Activated CD4-positive, alpha-beta memory T cell treated with anti-CD3 and anti-CD28 coated beads for 36 hours (primary cell): ENCODE measurements at places on chromosomes 5 and 9. TPM values are rescaled to one million over a fixed set of nuclear protein-coding genes. Genes with fewer than 3 reads are reported as not detected.

Gene ANKRD31
- 0.33 TPM for total RNA-seq

Gene KCNT1
- not detected for total RNA-seq

DNA sequence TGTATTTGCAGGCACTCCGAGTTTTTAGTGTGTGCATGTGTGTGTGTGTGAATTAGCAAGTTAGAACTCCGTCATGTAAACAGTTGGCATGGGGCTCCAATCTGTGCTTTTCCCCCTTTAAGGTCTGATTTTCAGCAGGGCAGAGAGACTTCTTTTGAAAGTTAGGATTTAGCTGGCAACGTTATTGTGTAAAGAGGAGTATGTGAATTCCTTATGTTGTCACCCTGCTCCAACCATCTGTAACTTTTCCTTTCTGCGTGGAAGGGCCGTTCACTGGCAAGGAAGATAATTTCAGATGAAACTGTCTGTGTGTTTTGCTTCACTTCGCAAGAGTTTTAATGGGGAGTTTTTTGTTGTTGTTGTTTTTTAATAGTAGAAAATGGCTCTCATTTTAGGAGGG is 332 bp downstream of the SGCD start:
- DNase-seq: no peak
- no peaks in the 10 kb centered on the region for H3K4me1 ChIP-seq
- no peak overlapping the region for H3K4me3 ChIP-seq
- peaks cover 9% of the 10 kb centered on the region for H3K27me3 ChIP-seq

DNA sequence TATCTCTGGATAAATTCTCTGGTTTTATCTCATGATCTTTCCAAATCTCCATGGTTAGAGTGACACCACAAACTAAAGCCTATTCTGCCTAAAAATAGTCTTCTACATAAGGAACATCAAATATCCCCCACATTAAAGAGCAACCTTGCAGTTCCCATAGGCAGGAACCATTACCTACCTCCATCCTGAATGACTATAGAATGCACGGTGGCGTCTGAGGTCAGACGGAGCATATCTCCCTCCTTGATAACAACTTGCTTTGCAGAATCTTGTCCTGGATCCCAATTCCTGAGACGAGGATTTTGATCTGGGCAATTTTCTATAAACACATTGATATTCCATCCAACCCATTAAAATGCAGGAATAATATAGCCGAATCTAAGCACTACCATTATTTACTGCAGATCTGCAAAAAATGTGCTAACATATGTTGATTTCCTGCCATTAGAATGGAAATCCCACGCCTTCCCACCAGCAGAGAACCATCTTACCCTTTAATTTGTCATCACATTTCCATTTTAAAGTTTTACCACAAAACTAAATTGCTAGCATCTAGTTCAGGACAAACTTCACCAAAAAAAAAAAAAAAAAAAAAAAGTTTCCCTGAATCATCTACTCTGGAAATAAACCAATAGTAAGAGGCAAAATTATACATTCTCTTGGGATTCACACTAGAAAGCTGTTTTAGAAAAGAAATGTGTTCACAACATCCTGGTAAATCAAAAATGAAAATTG is 22.1 kb downstream of the CEMIP2 start:
- no peak for DNase-seq
- H3K4me3 ChIP-seq: no peak overlapping the region
- no peak overlapping the region for H3K27ac ChIP-seq
- peaks cover 51% of the 10 kb centered on the region for H3K36me3 ChIP-seq
- no peaks in the 10 kb centered on the region for H3K27me3 ChIP-seq

DNA sequence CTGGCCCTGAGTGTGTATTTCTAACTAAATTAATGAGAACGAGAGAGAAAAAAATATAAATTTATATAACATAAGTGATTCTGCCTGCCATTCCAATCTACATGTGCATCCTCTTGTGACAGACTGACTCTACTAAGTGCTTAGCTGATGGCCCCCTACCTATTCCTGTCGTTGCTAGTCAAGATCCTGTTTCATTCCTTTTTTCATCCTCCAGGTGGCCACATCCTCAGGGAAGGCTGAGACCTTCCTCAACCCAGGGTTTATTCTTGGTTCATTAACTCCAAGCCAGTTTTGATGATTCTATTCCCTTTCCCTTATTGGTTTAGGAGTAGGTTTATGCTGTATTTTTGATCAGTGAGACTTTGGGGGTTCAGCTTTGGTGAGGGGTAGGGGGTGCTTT is 201.3 kb downstream of the C9orf152 start:
- no peak for DNase-seq
- H3K36me3 ChIP-seq: peaks cover 17% of the 10 kb centered on the region
- no peak overlapping the region for H3K4me3 ChIP-seq
- H3K27ac ChIP-seq: no peak overlapping the region

Gene CFAP157
- 0.10 TPM for total RNA-seq

Gene FBP2
- total RNA-seq: not detected

- H3K27me3 ChIP-seq: peaks cover 36% of the 10 kb centered on the region
- H3K4me3 ChIP-seq: no peak overlapping the region
- H3K27ac ChIP-seq: no peak overlapping the region
- no peak for DNase-seq
- H3K36me3 ChIP-seq: no peaks in the 10 kb centered on the region
- peaks cover under 1% of the 10 kb centered on the region for H3K4me1 ChIP-seq
These were observed 64.2 kb downstream of the DUSP1 start for GRCh38 chr5:172706796-172707195.

GRCh38 chr5:180141068-180141660 is 67.8 kb downstream of the RASGEF1C start:
- no peak overlapping the region for H3K27ac ChIP-seq
- DNase-seq: no peak
- H3K36me3 ChIP-seq: no peaks in the 10 kb centered on the region
- H3K4me3 ChIP-seq: no peak overlapping the region
- no peaks in the 10 kb centered on the region for H3K4me1 ChIP-seq

- DNase-seq: no peak
- H3K4me3 ChIP-seq: no peak overlapping the region
These were observed 5.5 kb downstream of the DNAJB5 start for GRCh38 chr9:34994900-34995669.

DNA sequence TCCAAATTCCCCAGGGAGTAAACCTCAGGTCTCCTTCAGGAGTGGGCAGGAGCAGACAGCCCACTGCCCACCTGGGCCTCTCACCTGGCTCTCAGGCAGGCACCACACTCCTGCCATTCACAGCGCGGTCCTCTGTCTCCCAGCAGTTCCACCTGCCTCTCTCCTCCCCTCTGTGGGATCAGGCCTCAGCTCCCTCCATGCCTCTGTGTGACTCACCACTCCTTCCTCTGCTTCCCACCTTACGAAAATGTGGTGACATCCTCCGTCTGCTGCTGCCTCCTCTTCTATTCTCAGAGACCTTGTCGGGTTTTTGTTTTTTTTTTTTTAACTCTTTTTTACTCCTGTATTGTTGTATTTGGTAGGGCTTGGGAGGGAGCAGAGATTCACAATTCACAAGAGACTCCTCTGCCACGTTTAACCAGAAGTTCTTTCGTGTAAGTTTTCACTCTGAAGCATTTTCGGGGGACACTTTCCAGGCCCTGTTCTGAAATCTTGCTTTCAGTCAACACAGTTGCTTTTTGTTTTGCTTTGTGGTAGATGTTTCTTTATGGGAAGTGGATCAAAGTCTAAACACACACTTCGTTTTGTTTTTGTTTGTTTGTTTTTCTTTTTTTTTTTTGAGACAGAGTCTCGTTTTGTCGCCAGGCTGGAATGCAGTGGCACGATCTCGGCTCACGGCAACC is 21.1 kb upstream of the CDKN2AIPNL start:
- peak overlapping the region; percentile 9 for H3K27ac ChIP-seq
- no peak for DNase-seq
- no peaks in the 10 kb centered on the region for H3K27me3 ChIP-seq
- H3K4me1 ChIP-seq: peaks cover 33% of the 10 kb centered on the region
- H3K36me3 ChIP-seq: no peaks in the 10 kb centered on the region
- H3K4me3 ChIP-seq: no peak overlapping the region

Gene WDR36
- total RNA-seq: 44.1 TPM

- no peak overlapping the region for H3K27ac ChIP-seq
- peaks cover 3% of the 10 kb centered on the region for H3K36me3 ChIP-seq
- H3K27me3 ChIP-seq: no peaks in the 10 kb centered on the region
These were observed 32.2 kb downstream of the CWC27 start for GRCh38 chr5:64800926-64801325.
